ENCODE measurements at places on chromosomes 5 and 9.
A peak's percentile ranks its signal among the peaks of the same experiment; 100 is the strongest.

DNA sequence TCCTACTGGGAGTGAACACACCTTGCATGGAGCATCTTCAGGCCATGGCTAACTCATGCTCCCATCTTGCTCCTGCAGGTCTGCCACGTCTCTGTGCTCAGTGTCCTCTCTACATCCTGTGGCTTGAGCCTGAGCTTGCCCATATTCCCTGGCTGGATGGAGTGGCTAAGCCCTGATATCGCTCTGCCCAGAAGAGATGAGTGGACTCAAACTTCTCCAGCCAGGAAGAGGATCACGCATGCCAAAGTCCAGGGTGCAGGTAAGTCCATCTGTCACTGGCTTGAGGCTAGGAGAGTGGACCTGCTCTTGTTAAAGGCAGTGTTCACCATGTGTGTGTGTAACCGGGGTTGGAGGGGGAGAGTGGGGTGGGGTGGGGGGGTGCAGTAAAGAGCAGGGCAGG, 1.6 kb upstream of the RGS3 start:
- DNase-seq = no peak

DNA sequence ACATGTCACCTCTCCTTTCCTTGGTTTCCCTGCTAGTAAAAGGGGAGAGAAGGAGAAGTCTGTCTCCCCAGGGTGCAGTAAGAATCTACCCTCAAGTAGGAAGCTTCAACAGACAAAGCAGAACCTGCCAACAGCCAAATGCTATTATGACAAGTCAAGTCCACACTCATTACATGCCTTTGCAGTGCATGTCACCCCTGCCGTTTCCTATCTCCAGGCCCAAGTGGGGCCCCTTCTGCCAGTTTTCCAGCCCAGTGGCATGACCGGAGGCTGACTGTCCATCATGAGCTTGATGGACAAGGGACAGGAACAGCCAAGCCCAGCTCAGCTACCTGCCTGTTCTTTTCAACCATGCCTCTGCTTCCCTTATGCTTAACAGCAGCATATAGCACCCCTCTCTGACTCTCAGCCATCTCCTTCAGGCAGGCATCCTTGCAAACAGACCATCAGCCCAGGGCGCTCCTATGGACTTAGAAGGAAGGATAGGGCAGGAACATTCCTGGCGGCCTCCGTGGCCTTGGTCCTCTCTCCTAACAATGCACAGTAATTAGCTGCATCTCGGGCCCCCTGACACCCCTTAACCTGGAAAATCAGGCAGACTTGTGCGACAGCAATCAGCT, 107.2 kb upstream of the RAD23B start:
- DNase-seq = no peak

DNA sequence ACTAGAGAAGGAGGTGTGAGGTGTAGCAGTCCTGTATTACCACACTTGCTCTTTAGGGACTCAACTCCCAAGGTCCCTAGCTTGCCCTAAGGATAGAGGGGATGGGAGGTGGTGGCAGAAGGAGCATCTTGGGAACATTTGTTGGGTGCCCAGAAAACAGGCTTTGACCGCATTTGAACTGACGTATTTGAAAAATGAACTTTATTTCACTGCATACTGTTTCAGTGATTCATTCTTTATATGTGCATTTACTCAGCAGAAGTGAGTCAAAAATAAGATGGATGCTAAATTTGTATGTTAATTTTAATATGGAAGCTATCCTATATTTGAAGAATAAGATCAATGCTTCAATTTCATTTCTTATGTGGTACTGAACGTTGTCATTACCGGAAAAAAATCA, 18.7 kb downstream of the DMRT3 start:
- DNase-seq = no peak

GRCh38 chr9:96331236-96331947, 29.4 kb upstream of the HSD17B3 start:
- no peak for DNase-seq

DNA sequence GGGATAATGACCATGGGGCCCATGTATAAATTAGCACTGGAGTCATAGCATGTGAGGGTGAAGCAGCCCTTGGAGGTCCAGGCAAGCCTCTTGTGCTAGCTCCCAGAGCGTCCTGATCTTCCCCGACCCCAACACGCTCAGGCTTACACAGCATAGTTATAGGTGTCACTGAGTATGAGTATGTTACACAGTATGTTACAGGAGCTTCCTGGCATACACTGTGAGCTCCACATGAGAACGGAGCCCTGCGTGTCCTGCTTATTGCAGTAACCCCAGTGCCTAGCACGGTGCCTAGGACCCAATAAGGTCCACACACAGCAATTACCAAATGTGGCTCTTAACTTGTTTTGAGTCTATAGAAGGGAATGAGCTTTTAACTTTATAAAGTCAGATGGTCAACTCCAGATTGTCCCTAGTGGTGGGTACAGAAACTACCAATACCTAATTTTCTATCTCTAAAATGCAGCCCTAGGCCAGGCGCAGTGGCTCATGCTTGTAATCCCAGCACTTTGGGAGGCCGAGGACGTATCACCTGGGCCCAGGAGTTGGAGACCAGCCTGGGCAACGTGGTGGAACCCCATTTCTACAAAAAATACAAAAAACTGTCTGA, 64.1 kb downstream of the PLAC8L1 start:
- DNase-seq = no peak

- no peak for DNase-seq
Measured at GRCh38 chr5:98909363-98909762, 19.4 kb downstream of the CHD1 start.

- no peak for DNase-seq
Measured at GRCh38 chr9:36845844-36846243, 188.2 kb downstream of the PAX5 start.

- no peak for DNase-seq
Measured at GRCh38 chr9:109903515-109904138, 123.6 kb downstream of the PALM2AKAP2 start.

- DNase-seq = no peak
Measured at GRCh38 chr9:95746408-95747180, 128.9 kb upstream of the ERCC6L2 start.

- no peak for DNase-seq
Measured at GRCh38 chr5:66222455-66222854, 78.4 kb downstream of the SREK1 start.

DNA sequence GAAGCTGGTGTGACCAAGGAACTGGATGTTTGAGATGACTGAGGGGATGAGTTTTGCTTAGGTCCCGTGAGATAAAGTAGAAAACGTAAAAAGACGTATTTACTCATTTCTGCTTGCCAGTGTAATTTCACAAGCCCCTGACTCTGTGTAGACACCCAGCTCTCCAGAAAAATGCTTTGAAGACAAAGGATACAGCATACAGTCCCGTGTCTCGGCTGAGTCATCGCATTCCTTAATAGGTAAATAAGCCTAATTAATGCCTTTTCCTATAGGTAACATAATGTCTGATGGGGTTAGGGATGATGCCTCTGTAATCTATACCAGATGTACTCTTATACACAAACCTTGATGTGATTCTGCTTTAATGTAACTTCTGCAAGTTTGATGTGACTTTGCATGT, 20.2 kb downstream of the S100Z start:
- peak; percentile 12 for DNase-seq

DNA sequence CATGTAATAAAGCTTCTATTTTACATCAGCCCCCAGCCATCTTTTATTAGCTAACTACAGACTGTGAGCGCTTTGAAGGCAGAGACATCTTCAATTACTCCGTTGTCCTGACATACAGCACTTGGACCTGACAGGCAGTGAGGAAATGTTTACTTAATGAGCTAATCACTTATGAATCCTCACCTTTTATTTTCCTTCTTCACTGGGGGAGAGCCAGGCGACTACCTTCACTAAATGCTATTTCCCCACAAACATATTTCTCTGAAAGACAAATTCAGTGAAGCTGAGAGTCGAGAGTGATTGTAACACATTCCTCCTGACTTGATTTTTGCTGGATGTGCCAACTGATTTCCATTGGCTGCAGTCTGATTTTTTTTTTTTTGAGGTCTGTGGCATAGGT, 192.1 kb upstream of the CLINT1 start:
- no peak for DNase-seq

- no peak for DNase-seq
Measured at GRCh38 chr9:30103647-30104394, 2280.6 kb upstream of the ACO1 start.

- DNase-seq = no peak
Measured at GRCh38 chr5:163604013-163604412, 98.6 kb downstream of the MAT2B start.

GRCh38 chr9:103427696-103428095, 432.6 kb downstream of the CYLC2 start:
- no peak for DNase-seq

GRCh38 chr5:67817652-67818051, 397.9 kb upstream of the PIK3R1 start:
- no peak for DNase-seq

GRCh38 chr5:62375627-62376026, 28.1 kb downstream of the DIMT1 start:
- DNase-seq = no peak

DNA sequence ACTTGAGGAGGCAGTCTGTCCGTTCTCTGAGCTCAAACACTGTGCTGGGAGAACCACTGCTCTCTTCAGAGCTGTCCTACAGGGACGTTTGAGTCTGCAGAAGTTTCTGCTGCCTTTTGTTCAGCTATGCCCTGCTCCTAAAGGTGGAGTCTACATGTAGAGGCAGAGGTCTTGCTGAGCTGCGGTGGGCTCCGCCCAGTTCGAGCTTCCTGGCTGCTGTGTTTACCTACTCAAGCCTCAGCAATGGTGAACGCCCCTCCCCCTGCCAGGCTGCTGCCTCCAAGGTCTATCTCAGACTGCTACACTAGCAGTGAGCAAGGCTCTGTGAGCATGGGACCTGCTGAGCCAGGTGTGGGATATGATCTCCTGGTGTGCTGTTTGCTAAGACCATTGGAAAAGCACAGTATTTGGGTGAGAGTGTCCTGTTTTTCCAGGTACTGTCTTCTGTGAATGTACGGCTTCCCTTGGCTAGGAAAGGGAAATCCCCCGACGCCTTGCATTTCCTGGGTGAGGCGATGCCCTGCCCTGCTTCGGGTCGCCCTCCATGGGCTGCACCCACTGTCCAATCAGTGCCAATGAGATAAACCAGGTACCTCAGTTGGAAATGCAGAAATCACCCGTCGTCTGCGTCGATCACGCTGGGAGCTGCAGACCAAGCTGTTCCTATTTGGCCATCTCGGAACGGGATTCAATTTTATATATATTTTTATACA, 58.5 kb downstream of the CNTRL start:
- no peak for DNase-seq

GRCh38 chr5:17255471-17256021, 38.1 kb downstream of the BASP1 start:
- DNase-seq = no peak

GRCh38 chr5:118703241-118703640, 285.1 kb downstream of the DTWD2 start:
- DNase-seq = no peak

- peak; percentile 100 for DNase-seq
Measured at GRCh38 chr9:110141227-110141793, 66.6 kb downstream of the C9orf152 start.

DNA sequence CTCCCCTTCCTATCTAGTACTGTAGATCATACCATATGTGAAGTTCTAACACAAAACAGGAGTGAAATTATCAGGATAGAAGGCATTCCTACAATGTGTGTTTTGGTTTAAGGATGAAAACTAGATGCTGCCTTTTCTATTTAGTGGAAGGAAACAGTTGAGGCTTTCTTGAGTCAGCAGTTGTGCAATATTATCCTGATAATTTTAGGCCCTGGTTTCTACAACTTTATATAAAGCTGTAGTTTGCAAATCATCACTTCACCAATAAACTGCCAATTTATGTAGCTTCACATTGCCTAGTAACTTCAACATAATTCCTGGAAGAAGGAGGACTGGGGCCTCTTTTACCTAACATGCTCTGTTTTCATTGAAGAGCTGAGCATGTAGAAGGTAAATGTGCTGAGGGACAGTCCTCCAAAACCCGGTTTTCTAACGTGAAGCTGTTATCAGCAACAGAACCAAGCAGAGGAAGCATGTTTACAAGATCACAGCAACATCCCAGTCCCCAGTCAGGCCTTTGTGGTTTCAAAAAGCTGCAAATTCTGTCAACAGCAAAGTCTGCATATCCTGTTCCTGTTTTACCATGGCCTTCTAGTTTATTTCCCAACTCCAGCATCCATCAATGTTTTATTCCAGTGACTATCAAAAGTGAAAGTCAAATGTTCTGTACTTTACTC, 513.4 kb upstream of the MEF2C start:
- DNase-seq = peak; percentile 55

- DNase-seq = no peak
Measured at GRCh38 chr5:175290379-175290778, 153.6 kb downstream of the DRD1 start.

DNA sequence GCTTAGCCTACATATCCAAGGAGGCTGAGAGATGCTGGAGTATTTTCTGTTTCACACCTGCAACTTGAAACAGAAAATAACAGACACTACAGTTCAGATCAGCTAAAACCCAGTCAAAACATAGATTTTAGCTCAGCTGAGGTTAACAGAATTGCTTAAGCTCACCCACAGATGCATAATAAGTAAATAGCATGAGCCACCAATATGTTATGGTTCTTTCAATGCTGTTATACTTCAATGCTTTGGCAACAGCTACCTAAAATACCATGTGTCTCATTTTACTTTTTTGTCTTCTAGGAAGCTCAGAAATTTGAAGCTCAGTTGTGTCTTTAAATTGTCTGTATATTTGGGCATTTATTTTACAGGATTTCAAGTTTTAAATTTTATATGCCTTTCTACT, 35.8 kb upstream of the OR13F1 start:
- no peak for DNase-seq

DNA sequence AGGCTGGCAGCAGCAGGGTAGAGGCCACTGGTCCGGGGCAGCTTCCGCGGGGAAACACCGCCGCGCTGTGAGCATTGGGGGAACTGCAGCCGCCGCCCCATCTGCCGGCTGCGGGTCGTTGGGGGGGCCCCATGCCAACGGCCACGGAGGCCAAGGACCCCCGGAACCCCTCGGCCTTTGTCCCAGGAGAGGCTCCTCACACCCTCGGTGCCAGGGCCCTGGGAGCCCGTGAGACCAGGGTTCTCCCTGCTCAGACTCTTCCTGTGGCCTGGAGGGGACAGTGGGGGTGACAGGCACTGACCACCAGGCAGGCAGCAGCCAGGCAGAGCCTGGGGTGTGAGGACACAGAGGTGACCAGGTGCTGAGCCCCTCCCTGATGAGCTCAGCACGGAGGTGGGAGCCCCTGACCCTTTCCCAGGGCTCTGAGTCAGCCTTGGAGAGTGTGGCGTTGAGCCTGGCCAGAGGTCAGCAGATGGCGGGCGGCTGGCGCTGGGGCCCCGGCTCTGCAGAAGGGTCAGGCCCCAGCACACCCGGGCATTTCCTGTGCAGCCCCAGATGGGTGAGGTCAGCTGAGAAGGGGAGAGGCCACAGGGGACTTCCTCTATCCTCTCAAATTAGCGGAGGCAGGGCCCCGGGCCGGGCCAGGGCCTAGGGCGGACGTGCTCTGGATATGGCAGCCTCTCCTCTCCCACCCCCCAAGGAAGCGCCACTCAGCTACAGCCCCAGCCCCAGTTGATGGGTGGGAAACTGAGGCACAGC, 17.9 kb upstream of the EGFL7 start:
- DNase-seq = no peak

- no peak for DNase-seq
Measured at GRCh38 chr5:72760259-72760658, 56.2 kb upstream of the TNPO1 start.
